ENCODE measurements at places on chromosomes 16 and 17. TPM values are rescaled to one million over a fixed set of nuclear protein-coding genes. Genes with fewer than 3 reads are reported as not detected.
A peak's percentile ranks its signal among the peaks of the same experiment; 100 is the strongest.

NAGPA gene
- total RNA-seq, result 15.8 TPM

KRT31 gene
- not detected for total RNA-seq

B4GALNT2 gene
- 1.3 TPM for total RNA-seq

HOXB2 gene
- total RNA-seq, result 24.5 TPM

DPEP2 gene
- total RNA-seq, result not detected

IGF2BP1 gene
- 17.6 TPM for total RNA-seq

MNT gene
- total RNA-seq, result 34.8 TPM

ADAMTS18 gene
- not detected for total RNA-seq

CDYL2 gene
- total RNA-seq, result 1.0 TPM

PHAF1 gene
- 21.9 TPM for total RNA-seq

ABCA9 gene
- total RNA-seq, result not detected

BAHCC1 gene
- 0.27 TPM for total RNA-seq

TMC5 gene
- total RNA-seq, result 149 TPM

MYH8 gene
- total RNA-seq, result not detected

RNF222 gene
- not detected for total RNA-seq

ZFP3 gene
- not detected for total RNA-seq

- no peak for DNase-seq
These were observed 6.2 kb upstream of the CYLD start for GRCh38 chr16:50735629-50736122.

DNA sequence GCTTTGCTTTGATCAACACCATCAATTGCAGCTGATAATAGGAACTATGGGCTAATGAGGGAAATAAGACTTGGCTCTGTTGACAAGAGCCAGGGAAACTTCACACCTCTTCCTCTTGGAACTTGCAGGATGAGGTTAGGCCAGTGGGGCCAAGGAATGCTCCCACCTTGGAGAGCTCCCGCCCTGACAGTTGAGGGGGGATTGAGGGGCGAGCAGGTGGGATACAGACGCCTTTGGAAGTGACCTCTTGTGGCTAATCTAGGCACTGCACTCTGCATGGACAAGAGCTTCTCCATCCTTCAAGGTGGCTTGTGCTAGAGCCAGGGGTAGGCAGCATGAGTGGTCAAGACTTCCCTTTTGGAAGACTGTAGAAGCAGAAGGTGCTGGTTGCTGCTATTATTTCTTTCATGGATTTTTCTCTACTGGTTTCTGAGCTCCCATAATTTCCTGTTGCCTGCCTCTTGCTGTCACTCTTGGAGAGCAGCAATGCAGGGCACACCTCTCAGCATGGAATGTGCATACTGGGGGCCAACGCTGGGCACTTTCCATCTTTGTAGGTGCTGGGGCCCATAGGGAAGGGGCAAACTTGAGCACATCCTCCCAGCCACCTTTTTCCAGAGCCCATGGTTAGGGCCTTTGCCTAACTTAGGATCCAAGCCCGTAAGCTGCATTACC lies 2.3 kb upstream of the PHF12 start:
- DNase-seq, result peak; percentile 56

- no peak for DNase-seq
These were observed 118.2 kb upstream of the CHMP6 start for GRCh38 chr17:80873307-80873951.

- DNase-seq, result no peak
These were observed 6.9 kb downstream of the ZACN start for GRCh38 chr17:76085731-76086366.

GRCh38 chr17:32747856-32748255 lies 129.1 kb downstream of the MYO1D start:
- no peak for DNase-seq

GRCh38 chr16:89478576-89479221 lies 11.7 kb downstream of the ANKRD11 start:
- no peak for DNase-seq

DNA sequence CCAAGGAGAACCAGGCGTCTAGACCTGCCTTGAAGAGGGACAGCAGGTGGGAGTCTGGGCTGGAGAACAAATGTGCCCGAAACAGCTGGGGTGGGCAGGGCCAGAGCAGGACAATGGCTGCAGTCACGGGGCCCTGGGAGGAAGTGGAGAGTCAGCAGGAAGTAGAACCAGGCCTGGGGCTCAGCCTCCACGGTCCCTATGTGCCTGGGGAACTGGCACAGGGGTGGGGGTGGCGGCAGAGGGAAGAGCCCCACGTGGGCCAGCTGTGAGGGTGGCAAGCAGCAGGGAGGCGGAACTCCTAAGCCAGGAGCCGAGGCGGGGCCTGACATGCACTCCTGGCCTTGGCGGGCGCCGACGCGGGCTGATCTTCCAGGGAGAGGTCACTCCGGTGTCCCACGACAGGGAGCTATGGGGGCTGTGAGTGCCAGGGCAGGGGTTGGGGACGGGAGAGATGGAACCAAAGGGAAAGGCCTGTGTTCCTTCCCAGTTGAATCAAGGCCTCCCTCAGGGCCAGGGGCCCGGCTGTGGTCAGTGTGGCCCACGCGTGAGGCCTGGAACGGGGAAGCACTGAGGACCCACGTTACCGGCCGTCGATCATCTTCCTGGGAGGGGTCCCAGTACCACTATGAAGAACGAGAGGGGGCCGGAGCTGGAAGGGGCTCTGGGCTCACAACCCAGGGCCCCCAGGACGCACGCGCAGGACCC lies 42.7 kb downstream of the TIMM22 start:
- DNase-seq, result no peak

GRCh38 chr16:23832882-23833281 lies 2.9 kb upstream of the PRKCB start:
- no peak for DNase-seq

- peak; percentile 46 for DNase-seq
These were observed 785 bp downstream of the UBALD1 start for GRCh38 chr16:4613636-4614570.

DNA sequence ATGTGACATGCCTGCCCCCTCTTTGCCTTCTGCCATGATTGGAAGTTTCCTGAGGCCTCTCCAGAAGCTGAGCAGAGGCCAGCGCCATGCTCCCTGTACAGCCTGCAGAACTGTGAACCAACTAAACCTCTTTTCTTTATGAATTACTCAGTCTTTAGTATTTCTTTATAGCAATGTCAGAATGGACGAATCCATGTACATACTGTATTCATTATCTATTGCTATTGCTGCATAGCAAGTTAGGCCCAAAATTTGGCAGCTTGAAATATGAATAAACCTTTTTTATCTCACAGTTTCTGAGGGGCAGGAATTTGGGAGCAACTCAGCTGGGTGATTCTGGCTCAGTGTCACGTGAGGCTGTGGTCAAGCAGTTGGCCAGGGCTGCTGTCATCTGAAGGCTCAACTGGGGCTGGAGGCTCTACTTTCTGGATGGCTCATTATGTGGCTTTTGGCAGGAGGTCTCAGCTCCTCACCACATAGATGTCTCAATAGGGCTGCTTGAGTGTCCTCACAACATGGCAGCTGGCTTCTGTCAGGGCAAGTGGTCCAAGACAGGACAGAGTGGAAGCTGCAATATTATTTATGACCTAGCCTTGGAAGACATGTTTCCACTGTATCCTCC lies 40.0 kb downstream of the SOCS1 start:
- DNase-seq, result no peak

- DNase-seq, result no peak
These were observed 268.9 kb upstream of the MAF start for GRCh38 chr16:79869304-79870015.

DNA sequence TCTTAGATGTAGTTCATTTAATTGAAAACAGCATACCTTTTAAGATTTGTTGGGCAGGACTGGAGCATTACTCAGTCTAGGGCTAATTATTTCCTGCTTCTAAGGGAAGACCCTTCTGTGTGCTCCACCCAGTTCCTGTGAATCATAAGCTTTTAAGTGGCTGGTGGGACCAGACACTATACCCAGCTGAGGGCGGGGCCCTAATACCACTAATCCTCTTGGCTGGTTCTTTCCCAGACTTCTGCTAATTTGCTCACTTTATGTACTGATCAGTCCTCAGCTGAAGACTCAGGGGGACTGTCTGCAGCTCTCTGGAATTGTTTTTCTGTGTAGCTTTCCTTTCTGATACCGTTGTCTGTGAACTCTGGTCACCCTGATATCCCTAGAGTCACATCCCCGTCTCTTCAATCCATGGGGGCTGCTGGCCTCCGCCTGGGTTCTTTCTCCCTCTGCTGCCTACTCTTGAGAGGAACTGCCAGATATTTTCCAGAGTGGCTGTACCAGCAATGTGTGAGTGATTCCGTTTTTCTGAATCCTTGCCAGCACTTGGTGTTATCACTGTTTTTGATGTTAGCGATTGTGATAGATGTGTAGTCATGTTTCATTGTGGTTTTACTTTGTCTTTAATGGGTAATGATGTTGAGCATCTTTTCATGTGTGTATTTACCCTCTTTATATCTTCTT lies 35.1 kb downstream of the MFSD11 start:
- peak; percentile 36 for DNase-seq

- peak; percentile 21 for DNase-seq
These were observed 109.8 kb downstream of the GOSR1 start for GRCh38 chr17:30586818-30587595.

GRCh38 chr17:80612997-80613731 lies 68.5 kb downstream of the RPTOR start:
- no peak for DNase-seq

DNA sequence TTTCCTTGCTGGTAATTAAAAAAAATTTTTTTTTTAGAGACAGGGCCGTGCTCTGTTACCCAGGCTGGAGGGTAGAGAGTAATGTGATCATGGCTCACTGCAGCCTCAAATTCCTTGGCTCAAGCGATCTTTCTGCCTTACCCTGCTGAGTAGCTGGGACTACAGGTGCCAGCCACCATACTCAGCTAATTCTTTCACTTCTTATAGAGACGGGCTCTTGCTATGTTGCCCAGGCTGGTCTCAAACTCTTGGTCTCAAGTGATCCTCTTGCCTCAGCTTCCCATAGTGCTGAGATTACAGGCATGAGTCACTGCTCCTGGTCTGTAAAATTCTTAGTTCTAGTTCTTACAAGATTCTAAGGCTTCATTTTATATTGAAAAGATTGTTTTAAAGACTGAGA lies 11.1 kb downstream of the SMIM36 start:
- no peak for DNase-seq

DNA sequence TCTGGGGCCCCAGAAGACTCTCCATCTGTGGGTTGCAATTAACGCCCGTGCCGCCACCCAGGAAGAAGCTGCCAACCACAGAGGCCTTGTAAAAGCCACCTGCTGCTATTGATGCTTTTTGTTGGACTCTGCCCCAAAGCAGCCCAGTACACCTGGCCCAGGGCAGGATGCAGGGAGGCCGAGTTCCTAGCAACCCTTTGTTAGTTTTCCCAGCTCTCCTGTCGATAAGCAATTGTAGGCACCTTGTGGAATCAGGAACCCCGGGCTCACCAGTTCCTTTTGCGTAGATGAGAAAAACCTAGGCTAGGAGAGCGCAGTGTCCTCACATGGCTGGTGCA lies 103.3 kb downstream of the ABCC6 start:
- no peak for DNase-seq

- no peak for DNase-seq
These were observed 49.3 kb upstream of the CA10 start for GRCh38 chr17:52207796-52208195.

DNA sequence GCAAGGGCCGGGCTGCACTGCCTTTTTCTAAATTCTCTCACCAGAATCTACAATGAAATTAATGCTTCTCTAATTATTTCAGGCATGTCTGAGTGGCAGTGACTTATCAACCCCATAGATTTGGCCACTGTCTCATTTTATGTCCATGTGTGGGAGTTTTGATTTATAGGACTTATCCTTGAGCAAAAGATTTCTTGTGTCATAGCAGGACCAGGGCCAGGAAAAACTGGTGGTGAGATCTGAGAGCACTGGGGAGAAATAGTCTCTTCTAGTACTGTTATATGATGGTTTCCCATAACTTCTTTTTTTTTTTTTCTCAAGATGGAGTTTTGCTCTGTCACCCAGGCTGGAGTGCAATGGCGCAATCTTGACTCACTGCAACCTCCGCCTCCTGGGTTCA lies 1.5 kb upstream of the KRT23 start:
- no peak for DNase-seq

DNA sequence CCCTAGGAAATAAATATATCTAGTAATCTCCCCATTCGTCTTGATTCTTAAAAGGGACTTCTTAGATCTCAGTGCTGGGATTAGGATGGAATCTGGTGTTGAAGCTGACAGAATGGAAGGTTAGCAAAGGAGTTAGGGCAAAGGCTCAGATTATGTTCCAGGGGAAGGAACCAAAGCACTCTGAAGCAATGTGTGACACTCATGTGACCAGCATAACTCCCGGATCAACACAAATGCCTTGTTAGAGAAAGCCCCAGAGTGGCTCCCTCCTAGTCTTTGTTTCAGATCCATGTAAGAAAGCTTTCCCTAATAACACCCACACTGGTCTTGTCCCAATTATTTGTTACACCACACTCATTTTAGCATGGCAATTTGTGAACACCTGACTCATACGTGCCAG lies 62.6 kb upstream of the ERN1 start:
- no peak for DNase-seq

DNA sequence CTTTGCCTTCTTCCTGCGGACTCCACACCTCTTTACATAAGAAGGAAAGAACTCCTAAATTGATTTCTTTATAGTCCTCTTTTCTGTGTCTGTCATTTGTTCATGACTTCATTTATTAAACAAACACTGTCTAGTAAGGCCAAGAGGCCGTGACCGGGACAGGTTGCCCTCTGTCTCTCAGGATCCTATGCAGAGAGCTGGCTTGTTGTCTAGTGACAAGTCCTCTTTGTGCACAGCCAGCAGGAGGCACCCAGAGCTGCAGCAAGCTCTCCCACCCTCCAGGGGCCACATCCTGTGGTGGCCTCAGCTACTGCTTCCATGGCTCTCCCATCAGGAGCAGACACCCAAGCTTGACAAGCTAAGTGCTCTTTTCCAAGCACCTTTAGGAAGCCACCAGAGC lies 50.6 kb downstream of the PLD6 start:
- no peak for DNase-seq

DNA sequence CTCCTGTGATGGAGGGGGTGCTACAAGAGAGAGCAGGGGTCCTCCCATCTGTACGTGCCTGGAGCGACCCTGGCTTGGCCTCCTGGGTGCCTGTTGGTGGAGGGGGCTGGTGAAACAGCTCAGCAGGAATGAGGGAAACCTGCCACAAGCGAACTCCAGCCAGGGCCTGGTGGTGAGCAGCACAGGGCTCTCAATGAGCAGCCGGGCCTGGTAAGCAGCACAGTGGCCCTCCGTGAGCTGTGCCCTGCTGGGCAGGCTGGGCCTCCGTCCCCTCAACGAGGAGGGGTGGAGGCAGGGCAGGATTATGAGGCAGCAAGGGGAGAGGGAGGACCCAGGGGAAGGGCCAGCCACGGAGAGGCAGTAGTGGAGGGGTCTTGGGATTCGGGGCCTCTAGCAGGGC lies 101.9 kb downstream of the SDK2 start:
- DNase-seq, result no peak
